ENCODE measurements at places on chromosomes 1 and 21.

- DNase-seq: no peak
Observed at GRCh38 chr1:2226525-2227345, 1.4 kb upstream of the SKI start.

GRCh38 chr1:238658763-238659162, 727.6 kb upstream of the CHRM3 start:
- no peak for DNase-seq

DNA sequence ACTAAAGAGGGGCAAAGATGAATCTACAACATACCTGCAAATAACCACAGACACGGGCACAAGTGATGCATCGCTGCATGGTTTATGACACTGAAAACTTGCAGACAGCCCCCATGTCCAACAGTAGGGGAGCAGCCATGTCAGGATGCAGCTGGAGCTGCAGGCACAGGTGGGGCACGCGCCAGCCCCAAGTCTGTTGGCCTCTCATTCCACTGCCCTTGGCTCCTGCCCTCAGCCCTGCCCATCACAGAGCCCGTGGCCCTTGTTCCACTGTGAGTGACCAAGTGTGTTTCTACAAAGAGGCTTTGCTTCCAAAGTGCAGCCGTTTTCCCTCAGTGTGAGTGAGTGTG, 3.2 kb upstream of the PADI4 start:
- no peak for DNase-seq

- no peak for DNase-seq
Observed at GRCh38 chr1:47527653-47528272, 89.9 kb downstream of the FOXD2 start.

DNA sequence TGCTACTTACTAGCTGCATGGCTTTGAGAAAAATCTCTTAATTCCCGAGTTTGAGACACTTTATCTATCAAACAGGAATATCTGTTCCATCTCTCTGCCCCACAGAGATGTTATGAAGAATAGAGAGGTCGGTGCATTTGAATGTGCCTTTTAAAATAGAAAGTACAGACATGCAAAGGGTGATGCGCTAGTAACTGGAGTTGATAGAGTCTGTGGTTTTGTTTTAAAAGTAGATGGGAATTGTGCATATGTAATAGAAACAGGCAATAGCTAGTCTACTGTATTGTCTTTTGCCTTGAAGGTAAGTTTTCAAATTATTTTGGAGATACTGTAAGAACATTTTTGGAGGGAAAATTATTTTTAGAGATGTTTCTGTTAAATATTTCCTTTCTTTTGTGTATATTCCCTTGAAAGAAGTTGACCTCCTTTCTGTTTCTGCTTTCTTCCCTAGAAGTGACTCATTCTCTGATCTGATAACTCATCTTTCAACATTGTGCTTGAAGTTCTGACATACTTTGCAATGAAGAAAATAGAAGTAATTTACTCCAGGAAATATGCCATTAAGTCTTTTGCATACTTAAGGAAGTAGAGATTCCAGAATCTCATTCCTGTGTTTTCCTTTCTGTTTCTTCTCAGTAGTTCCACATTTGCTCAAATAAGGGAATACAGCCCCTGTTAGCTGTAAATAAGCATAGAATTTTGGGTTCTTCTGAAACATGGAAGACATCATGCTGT, 151.6 kb downstream of the SDCCAG8 start:
- DNase-seq: no peak

Measured in GM12892 (cell line).